Colonic mucosa (tissue), 4 donors: ENCODE measurements at places on chromosomes 12 and 14.

DNA sequence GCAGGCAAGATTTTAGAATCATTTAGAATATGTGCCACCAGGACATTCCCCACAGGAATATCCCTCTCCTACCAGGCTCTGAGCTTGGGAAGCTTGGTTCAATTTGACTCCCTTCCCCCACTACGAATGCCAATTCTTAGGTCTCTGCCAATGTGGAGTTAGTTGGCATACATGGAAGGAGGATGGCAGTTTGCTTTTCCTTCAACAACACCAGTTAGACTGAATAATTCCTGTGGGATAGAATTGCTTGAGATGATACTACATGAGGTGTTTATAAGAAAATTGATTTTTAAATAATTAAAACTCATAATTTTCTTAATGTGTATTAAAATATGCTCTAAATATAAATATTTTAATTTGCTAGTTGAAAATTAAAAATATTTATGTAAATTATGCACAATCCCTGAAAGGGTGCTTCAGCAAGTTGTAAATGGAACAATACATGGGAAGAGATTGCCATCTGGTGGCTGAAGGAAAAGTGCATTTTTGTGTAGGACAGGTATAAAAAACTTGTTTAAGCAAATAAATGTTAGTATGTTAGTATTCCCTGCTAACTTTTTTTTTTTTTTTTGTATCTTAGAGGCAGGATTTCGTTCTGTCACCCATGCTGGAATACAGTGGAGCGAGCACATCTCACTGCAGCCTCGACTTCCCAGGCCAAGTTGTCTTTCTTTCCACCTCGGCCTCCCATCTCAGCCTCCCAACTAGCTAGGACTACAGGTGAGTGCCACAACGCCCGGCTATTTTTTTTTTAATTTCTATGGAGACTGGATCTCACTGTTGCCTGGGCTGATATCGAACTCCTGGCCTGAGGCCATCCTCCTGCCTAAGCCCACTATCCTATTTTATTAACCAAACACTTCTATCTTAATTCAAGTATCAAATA, 25.8 kb upstream of the STRAP start:
- H3K36me3 ChIP-seq: no peaks in the 10 kb centered on the region
- DNase-seq: peak; percentile 78
- H3K4me1 ChIP-seq: peaks cover 5% of the 10 kb centered on the region
- H3K4me3 ChIP-seq: no peak overlapping the region
- no peaks in the 10 kb centered on the region for H3K27me3 ChIP-seq

DNA sequence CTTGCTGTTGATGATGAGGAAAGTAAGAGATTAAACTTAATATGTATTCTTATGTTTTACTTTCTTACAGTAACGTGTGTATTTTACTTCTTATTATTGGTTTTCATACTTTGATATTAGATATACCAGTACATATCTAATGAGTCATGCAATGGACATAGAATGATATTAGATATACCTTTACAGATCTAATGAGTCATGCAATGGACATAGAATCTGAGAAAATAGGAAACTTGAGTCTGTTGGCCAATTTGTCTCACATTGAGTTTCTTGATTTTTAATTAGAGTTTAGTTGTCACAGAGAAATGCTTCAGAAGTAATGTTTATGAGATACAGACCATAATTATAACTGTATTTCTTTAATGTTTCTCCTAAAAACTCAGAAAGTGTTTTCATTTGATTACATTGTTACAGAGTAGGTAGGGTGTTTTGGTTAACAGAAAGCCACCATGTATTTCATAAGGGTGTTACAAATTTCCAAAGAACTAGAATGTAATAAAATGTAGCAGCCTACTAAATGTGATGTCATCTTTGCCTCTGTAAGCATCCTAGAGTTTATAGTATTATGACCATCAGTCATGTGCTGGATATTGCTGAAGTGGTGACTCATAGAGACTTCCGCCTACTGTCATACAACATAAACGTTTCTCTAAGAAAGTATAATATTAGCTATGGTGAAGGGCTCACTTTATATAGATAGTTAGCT, 3.0 kb downstream of the GAS2L3 start:
- H3K4me3 ChIP-seq: no peak overlapping the region
- no peak overlapping the region for H3K27ac ChIP-seq
- DNase-seq: no peak
- H3K27me3 ChIP-seq: no peaks in the 10 kb centered on the region
- H3K4me1 ChIP-seq: no peaks in the 10 kb centered on the region
- H3K36me3 ChIP-seq: no peaks in the 10 kb centered on the region

- H3K27ac ChIP-seq: no peak overlapping the region
- H3K36me3 ChIP-seq: no peaks in the 10 kb centered on the region
- no peak for DNase-seq
- H3K27me3 ChIP-seq: peaks cover 6% of the 10 kb centered on the region
Observed at GRCh38 chr14:38253676-38254075, 2.2 kb downstream of the CLEC14A start.

DNA sequence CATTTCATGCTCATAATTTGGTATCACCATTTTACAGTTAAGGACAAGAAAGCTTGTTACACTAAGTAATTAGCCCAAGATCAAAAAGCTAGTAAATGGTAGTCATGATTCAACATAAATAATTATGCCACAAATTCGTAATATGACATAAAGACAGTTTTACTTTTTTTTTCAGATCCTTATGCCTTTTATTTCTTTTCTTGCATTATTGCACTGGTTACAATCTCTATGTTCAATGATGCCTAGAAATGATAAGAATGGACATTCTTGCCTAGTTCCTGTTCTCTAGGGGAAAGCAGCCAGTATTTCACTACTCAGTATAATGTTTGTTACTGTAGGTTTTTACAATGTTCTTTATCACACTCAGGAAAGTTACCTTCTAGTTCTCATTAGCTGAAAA, 106.4 kb upstream of the ARHGAP5 start:
- no peaks in the 10 kb centered on the region for H3K27me3 ChIP-seq
- no peak overlapping the region for H3K27ac ChIP-seq

GRCh38 chr14:22824711-22825359, 4.9 kb upstream of the MRPL52 start:
- DNase-seq: no peak
- H3K27ac ChIP-seq: no peak overlapping the region
- no peaks in the 10 kb centered on the region for H3K27me3 ChIP-seq
- no peaks in the 10 kb centered on the region for H3K4me1 ChIP-seq
- H3K36me3 ChIP-seq: no peaks in the 10 kb centered on the region
- H3K4me3 ChIP-seq: no peak overlapping the region

GRCh38 chr14:57089901-57090300, 178.8 kb downstream of the EXOC5 start:
- H3K27me3 ChIP-seq: no peaks in the 10 kb centered on the region
- no peak overlapping the region for H3K27ac ChIP-seq
- H3K36me3 ChIP-seq: no peaks in the 10 kb centered on the region
- DNase-seq: no peak
- H3K4me1 ChIP-seq: no peaks in the 10 kb centered on the region
- no peak overlapping the region for H3K4me3 ChIP-seq
